ENCODE measurements at places on chromosomes 5 and 9.

- no peak for DNase-seq
Measured at GRCh38 chr5:102040326-102040725, 255.8 kb downstream of the SLCO4C1 start.

DNA sequence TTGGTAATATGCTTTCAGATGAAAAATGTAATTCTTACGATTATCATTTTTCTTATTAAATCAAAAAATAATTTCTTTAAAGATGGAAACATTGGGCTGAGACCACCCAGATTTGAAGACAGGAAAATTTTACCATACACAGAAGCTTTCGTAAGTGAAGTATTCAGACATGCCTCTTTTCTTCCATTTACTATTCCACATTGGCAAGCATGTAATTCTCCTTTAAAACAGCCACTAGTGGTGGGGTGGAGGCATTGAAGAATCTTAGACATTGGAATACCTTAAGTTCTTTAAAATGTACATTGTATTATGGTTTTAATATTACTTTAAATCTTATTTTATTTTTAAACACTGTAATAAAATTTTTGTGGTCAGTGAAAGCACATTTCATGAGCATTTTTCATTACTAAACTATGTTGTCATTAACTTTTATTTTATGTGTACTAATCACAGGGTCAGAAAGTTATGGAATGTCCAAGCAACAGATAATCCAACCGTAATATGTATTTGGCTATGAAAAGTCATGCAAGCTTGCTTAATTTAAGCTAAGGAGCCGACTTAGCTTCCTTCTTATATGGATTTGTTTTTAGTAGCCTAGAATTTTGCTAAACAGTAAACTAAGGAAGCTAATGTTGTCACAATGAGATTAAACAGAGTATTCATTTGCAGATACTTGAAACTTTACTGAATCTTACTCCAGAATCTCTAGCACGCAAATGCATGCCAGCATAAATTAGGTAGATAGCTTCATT, 97.4 kb upstream of the ALDH1A1 start:
- no peak for DNase-seq

GRCh38 chr9:37246826-37247225, 126.5 kb downstream of the ZCCHC7 start:
- no peak for DNase-seq

DNA sequence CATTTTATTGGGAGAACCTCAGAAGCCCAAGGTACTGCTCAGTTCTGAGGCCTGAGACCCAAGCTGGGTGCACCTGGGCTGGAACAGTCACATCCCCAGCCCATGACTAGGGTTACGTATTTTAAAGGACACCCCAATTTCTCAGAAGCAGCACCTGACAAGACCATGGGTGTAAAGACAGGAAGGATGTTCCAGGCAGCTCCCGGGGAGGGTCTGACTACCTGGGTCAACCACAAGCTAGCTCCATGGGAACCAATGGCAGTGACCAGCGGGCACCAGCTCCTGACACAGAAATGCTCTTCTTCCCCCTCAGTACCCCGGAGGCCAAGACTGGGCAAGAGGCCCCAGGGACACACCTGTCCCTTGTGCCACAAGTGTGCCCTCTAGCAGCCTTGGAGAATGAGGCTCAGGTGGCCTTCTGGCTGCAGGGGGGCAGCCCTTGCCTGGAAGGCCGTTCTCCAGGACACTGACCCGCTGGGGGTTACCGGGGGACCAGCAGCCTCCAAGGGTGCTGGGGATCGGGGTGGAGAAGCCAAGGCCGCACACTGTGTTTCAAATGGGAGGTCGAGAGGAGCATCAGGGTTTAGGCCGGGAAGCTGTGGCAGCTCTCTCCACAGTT, 52.6 kb downstream of the IPPK start:
- DNase-seq, result no peak

- no peak for DNase-seq
Measured at GRCh38 chr9:93254806-93255493, 71.0 kb downstream of the WNK2 start.

GRCh38 chr5:166594567-166594966, 1696.9 kb upstream of the WWC1 start:
- no peak for DNase-seq

- no peak for DNase-seq
Measured at GRCh38 chr9:136053757-136054142, 41.3 kb downstream of the NACC2 start.

GRCh38 chr5:40277161-40277906, 402.4 kb upstream of the PTGER4 start:
- DNase-seq, result no peak

DNA sequence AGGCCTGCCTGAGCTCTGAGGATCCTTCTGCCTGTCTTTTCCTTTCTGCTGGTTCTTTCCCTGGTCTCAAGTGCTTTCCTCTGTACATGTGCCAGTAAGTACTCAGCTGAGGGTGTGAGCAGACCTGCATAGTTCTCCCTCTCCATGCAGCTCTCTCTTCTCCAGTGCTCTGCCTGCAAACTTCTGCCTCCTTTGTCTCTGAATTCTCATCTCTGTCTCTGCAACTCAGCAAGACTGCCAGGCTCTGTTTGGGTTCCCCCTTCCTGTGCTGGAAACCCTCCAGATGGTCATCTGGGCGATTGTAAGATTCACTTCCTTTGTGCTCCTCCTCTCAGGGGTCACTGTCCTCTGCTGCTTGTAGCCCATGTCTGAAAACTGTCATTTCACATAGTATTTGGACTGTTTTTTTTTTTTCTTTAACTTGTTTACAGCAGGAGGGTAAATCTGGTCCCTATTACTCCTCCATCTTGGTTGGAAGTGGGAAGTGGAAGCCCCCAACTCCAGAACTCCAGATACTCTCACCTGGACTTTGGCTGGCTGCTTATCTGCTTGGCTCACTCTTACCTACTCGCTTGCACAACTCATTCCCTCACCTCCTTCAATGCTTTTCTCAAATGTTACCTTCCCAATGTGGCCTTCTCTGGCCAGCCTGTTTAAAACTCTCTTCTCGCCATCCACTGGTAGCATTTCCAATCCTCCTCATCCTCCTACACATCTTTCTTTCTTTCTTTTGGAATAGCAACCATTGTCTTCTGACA, 175.3 kb upstream of the TBC1D2 start:
- no peak for DNase-seq

GRCh38 chr5:116452774-116453368, 121.8 kb downstream of the SEMA6A start:
- no peak for DNase-seq

DNA sequence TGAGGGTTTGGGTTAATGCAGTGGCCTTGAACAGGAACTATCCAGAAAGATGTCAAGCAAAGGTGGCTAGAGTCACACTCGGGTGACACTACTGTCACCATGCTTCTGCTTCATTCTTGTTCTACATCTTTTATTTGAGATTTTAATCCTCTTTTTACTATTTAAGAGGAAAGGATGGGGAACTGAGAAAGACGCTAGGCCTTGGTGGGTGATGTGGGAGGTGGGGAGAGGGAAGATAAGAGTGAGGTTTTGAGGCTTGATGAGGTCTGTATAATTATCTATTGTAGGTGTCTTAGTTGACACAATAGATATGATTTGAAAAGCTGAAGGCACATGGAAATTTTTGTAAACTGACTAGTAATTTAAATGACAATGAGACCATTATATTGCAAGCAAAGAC, 3.5 kb upstream of the BASP1 start:
- no peak for DNase-seq

DNA sequence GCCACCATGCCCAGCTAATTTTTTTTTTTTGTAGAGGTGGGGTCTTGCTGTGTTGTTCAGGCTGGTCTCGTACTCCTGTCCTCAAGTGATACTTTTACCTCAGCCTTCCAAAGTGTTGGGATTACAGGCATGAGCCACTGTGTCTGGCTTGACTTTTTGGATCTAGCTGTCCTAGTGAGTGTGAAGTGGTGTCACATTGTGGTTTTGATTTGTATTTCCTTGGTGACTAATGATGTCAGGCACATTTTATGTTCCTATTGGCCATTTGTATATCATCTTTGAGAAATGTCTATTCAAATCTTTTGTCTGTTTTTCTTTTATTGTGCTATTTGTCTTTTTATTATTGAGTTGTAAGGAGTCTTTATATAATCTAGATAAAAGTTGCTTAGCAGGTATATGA, 53.5 kb upstream of the MCCC2 start:
- DNase-seq, result peak; percentile 31

- no peak for DNase-seq
Measured at GRCh38 chr5:15763754-15764153, 263.8 kb downstream of the FBXL7 start.

DNA sequence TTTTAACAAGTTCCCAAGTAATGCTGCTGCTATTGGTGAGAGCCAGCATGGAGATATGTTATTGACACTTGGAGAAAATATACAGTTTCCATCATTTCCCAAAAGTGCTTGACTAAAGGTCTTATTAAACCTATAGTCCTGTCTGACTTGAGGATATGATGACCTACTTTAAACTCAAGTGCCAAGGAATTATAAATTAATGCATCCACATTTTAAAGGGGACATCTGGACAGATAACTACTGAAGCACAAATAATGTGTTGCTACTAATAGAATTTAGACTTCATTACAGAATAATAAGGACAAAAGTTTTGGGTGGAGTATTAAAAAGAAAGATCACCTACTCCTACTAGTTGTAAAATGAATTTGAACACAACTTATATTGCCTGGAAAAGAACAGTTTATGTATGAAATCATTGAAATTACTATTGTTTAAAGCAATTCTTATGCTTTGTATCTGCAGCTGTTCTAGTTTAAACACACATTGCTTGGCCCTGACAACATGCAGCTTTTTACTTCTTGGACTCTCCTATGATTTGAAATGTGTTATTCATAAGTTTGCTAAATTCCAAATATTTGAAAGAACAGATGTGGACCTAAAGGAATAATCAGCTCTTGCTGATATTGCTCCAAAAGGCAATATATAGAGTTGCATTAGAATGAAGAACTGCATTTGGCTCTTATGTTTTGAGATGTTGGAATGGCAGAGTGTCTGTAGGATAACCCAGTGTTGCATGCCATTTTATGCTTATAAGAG, 73.4 kb downstream of the SGCD start:
- DNase-seq, result no peak

DNA sequence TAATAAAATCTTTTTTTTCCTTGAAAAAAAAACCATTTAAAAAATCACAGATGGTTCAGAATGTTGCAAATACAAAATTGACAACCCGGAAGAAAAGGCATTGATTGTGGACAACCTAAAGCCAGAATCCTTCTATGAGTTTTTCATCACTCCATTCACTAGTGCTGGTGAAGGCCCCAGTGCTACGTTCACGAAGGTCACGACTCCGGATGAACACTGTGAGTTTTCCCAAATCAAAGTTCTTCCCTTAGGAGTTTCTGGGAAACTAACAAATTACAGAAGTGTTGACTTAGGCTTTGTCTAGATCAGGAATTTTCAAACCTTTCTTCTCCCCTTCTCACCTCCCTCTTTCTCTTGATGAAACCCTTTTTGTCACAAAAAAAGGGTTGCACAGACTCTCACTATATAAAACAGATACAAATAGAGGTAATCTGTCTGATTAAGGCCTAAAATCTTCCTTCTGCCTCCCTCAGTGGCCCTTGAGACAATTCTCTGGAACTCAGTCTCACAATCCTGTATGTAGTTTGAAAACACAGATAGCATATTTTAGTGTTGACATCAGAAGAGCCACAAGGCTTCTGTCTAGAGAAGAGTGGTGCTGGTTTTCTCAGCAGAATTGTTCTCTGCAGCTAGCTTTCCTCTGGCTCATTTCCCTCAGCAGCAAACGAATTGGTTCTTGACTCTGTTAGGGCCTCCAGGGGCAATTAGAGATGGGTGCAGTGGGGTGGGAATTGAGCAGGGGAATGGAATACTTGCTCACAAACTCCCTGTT, 79.5 kb downstream of the OSMR start:
- no peak for DNase-seq

DNA sequence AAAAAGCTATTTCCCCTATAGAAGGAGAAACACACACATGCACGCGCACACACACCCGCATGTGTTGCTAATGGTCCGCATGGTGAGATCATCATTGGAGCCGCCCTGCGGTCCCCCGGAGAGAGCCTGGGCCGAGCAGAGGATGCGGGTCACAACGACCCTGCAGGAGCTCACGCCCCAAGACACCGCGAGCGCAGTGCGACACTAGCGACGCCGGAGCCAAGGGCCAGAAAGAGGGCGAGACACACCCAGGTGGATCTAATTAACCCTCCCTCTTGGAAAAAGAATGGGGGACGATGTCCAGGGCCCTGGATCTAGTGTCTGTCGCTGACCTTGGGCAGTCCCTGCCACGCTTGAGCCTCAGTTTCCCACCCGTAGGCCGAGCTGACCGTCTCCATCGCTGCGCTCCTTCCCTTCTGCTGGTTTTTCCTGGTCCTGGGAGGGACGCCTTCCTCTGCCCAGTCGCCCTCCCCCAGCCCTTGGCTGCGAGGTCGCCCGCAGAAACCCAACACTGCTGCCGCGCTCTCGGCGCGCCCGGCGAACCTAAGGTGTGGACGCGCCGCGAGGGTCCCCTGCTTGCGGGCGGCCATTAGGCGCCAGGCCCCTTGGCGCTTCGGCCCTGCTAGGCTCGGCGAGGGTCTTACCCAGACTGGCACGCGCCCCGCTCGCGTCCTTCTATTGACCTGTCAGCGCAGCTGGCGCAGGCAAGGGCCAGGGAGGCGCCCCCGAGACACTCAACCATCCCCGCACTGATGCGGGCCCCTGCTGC, 47.5 kb upstream of the RNF20 start:
- DNase-seq, result no peak

DNA sequence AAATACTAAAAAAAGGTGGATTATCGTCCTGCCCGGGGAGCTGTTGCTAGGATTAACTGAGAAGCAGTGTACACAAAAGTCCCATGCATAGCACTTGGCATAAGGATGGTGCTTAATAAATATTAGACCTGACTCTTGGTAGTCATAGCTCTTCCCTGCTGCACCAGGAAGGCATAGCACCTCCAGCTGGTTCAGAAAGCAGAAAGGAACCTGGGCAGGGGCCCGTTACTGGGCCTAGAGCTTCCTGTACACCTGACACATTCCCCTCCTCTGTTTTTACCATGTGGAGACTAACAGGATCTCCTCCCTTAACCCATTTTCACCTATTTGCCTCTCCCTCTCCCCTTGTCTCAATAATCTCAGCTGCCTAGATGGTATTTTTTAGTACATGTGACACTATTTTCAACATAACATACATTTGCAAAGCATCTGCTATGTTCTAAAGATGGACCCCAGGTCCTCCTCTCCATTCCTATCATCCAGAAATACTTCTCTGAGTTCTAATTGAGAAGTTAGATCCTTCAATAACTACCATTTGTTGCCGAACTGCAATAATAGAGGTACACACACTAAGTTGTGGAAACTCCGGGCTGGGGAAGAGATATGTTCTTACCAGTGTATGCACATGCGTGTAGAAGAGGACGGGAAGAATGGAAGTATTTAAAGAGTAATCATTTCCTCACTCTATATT, 3.2 kb upstream of the ANP32B start:
- no peak for DNase-seq

DNA sequence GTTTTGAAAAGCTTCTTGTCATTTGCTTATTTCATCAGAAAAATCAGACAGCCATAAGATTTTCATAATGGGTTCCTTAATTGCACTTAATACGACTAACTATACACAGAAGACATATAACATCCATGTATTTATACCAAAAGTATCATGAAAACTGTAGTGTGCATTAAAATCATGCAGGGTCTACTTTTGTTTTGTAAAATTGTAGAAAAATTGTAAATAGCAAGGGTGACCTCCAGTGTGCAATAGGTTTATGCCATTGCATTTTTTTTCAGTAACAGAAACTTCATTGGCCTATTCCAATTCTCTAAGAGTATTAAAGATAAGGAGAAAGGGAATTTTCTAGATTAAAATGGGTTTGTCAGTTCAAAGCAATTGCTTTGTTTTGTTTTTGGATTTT, 307.6 kb downstream of the KIAA0825 start:
- DNase-seq, result no peak
